Bronchus fibroblast of lung (primary cell): ENCODE measurements at places on chromosomes 3 and 15. TPM values are rescaled to one million over a fixed set of nuclear protein-coding genes. Genes with fewer than 3 reads are reported as not detected.

ARGFX gene
- total RNA-seq, result not detected in 2 replicates

BCHE gene
- total RNA-seq, result 10.0 and 17.3 TPM in 2 replicates

PLS1 gene
- 1.6 and 2.2 TPM in 2 replicates for total RNA-seq

KIF15 gene
- total RNA-seq, result 14.4 and 15.5 TPM in 2 replicates

CCNB2 gene
- total RNA-seq, result 141 and 156 TPM in 2 replicates

STRA6 gene
- total RNA-seq, result 0.17 and 0.30 TPM in 2 replicates

LDHAL6B gene
- total RNA-seq, result not detected in 2 replicates

PYGO1 gene
- total RNA-seq, result 3.0 and 5.9 TPM in 2 replicates

GOLGA6D gene
- total RNA-seq, result not detected in 2 replicates

TRNT1 gene
- 11.0 and 11.6 TPM in 2 replicates for total RNA-seq

DZIP1L gene
- 9.2 and 13.6 TPM in 2 replicates for total RNA-seq

IGF2BP2 gene
- 67.6 and 67.9 TPM in 2 replicates for total RNA-seq

PLA2G4B gene
- 0.45 and 1.5 TPM in 2 replicates for total RNA-seq

SLC38A3 gene
- 0.30 TPM in 1 of 2 replicates, not detected in the other for total RNA-seq

DET1 gene
- total RNA-seq, result 6.6 and 7.1 TPM in 2 replicates

COL8A1 gene
- 84.6 and 85.7 TPM in 2 replicates for total RNA-seq

LYZL4 gene
- total RNA-seq, result not detected in 2 replicates

HIGD1A gene
- 134 and 168 TPM in 2 replicates for total RNA-seq

P2RY14 gene
- not detected in 2 replicates for total RNA-seq

RLBP1 gene
- not detected in 2 replicates for total RNA-seq

RPL39L gene
- 63.9 and 69.3 TPM in 2 replicates for total RNA-seq

CTDSPL gene
- total RNA-seq, result 16.8 and 23.0 TPM in 2 replicates

RHCG gene
- not detected in 2 replicates for total RNA-seq
